CD4-positive, alpha-beta T cell treated with Interleukin-17A for 1 hour (primary cell): ENCODE measurements at places on chromosomes 5 and 9.

GRCh38 chr5:59988396-59988795 is 94.9 kb upstream of the PDE4D start:
- DNase-seq, result no peak

- no peak for DNase-seq
Measured at GRCh38 chr5:72767289-72768010, 49.0 kb upstream of the TNPO1 start.

DNA sequence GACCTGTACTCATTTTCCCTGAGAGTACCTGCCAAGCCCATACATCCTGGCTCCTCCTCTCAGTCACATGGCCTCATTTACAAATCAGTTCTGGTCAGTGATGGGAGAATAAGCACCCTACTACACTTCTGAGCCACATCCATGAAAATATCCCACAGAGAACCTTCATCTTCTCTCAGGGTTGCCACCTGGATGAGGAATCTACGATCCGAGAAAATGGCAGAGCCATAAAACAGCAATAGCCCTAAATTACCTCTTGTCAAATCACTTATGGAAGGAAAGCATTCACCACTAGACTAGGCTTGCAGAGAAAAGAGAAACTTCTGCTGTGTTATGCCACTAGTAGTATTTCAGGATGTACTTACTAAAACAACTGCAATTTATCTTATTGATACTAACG is 324.8 kb downstream of the BNC2 start:
- no peak for DNase-seq

GRCh38 chr5:139108063-139108824 is 89.9 kb downstream of the SIL1 start:
- DNase-seq, result no peak

GRCh38 chr9:133535306-133535877 is 888 bp downstream of the ADAMTSL2 start:
- no peak for DNase-seq

DNA sequence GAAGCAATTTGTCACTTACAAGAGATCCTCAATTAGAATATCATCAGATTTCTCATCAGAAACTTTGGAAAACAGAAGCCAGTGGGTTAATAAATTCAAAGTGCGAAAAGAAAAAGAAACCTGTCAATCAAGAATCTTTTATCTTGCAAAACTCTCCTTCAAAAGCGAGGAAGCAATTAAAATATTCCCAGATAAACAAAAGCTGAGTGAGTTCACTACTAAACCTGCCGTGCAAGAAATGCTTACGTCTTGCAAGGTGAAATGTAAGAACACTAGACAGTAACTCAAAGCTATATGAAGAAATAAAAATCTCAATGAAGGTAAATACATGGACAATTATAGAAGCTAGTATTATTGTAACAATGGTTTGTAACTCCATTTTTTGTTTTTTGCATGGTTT is 62.8 kb upstream of the IL33 start:
- DNase-seq, result no peak

DNA sequence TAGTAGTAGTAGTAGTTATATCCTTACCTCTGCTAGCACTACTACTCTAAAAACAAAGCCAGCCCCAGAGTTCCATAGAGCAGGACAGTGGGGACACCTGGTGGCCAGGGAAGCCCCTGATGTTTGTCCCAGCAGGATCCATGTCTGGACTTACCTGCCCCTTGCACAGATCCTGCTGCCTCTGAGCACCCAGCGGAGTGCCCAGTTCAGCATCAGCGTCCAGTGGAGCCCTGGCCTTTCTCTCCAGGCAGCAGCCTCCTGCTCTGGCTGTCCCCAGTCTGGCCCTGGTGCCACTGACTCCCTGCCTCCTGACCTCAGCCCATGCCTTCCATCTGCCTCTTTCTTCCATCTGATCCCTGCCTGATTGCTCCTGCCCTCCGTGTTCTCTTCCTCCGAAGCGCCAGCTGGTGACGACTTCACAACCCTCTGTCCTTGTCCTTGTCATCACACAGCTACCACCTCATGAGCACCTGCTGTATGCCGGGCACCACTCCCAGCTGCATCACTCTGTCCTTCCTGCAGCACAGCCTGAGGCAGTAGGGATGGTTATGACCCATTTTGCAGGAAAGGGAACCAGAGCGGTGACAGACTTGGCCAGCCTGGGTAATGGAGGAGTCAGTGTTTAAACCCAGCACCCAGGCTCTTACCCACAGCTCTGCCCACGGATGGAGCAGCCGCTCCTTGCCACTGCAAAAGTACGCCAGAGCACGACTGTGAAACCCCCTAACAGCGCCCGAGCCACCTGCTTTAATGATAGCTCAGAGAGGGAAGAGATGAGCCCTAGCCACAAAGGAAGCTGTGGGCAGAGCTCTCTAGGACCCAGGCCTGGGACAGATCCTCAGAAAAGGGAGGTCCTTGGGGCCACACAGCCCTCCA is 11.5 kb downstream of the SARDH start:
- peak; percentile 66 for DNase-seq

DNA sequence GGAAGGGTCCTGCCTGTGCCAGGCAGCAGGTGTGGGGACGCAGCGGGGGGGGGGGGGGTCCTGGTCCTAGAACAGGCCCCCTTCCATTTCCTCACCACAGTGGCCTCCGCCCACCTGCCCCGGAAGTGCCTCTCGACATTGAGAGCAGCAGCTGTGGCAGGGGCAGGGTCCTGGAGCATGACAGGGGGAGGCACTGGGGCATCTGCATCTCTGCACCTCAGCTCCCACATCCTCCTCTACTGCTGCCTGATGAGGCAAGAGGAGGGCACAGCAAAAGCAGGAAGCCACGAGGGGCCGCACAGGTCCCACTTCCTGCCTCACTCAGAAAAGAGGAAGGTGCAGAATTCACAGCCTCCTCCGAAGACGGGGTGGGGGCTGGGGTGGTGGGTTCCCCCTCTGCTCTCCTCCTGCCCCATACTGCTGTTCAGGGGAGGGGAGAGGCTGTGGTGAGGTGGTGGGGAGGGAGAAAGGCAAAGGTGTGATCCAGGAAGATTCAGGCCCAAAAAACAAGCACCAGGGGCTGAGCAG is 14.8 kb downstream of the AKNA start:
- DNase-seq, result peak; percentile 91

DNA sequence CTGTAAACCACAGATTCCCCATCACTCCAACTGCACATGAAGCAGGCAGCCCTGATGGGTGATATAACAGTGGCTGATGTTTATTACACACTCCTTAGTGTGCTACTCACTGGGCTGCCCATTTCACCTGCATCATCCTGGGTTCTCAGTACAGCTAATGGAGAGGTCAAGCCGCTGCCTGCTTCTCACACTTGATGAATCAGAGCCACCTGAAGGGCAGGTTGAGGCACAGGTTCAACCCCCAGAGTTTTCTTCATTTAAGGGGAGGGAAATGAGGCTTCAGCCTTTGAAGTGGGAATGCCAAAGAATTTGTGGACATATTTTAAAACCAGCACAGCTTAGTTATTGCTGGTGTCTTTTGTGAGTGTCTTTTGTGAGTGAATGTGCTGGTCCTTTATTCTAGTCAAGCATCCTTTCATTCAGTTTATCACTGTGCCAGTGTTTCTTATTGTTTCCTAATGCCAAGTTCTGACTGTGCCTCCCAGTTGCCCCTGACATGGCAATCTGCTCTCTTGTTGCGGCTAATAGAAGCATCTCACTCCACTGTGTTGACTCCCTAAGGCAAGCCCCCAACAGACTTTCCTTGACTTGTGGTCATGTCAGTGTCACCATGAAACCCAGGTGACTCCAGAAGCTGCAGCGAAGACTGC is 109.2 kb downstream of the FBXL7 start:
- no peak for DNase-seq

GRCh38 chr5:64874753-64875152 is 106.0 kb downstream of the CWC27 start:
- no peak for DNase-seq

- no peak for DNase-seq
Measured at GRCh38 chr5:115932991-115933390, 29.3 kb upstream of the LVRN start.

- no peak for DNase-seq
Measured at GRCh38 chr5:89917112-89917511, 492.4 kb downstream of the CETN3 start.

- no peak for DNase-seq
Measured at GRCh38 chr5:16854351-16854750, 81.7 kb downstream of the MYO10 start.

GRCh38 chr9:4114569-4115505 is 185.0 kb downstream of the GLIS3 start:
- no peak for DNase-seq

DNA sequence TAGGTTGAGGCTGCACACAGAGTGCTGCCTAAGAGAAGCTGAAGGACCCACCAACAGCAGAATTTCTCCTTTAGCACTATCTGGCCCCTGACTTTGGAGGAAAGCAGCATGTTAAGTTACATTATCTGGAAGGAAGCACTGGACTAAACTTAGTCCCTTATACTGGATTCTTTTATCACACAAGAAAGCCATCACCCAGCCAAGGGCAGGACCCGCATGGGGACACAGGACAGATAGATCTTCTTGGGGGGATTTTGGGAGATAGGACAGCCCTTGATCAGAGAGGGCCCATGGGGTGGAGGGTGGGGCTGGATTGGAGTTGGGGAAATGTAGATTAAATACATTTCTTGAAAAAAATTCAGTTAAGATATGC is 14.4 kb downstream of the ANKRD33B start:
- no peak for DNase-seq

GRCh38 chr9:80143899-80144298 is 572.1 kb downstream of the TLE4 start:
- DNase-seq, result no peak

- DNase-seq, result no peak
Measured at GRCh38 chr5:310516-310915, 11.0 kb upstream of the AHRR start.

DNA sequence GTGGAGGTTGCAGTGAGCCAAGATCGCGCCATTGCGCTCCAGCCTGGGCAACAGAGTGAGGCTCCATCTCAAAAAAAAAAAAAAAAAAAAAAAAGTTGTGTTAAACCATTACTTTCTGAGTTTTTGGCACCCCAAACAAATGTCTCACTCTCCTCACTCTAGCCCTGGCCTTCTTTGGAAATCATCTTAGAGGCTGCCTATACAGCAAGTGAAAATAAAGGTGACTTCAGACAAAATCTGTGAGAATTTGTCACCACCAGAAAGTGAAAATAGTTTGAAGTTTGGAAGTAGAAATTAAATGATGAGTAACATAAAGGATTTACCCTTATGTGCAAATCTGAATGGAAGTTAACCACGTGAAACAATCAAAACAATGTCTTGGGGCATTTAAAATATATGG is 7.2 kb upstream of the ZNF131 start:
- no peak for DNase-seq

- no peak for DNase-seq
Measured at GRCh38 chr5:119694284-119694683, 64.9 kb downstream of the FAM170A start.

GRCh38 chr9:127092041-127092608 is 30.3 kb downstream of the ANGPTL2 start:
- no peak for DNase-seq

DNA sequence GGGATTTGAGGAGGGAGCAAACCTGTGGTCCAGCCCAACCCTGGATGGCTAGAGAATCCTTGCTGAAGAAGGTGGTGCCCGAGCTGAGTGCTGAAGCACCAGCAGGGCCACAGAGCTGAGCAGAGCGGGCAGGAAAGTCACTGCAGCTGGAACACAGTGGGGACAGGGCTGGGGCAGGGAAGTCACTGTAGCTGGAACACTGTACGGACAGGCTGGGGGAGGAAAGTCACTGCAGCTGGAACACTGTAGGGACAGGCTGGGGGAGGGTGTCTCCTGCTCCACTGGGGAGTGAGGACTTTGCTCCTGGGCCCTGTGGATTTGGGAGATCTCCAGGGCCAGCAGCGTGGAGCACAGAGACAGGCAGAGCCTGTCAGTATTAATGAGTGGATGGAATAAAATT is 9.0 kb upstream of the SUSD3 start:
- DNase-seq, result no peak

- no peak for DNase-seq
Measured at GRCh38 chr5:110702300-110702699, 24.2 kb downstream of the TMEM232 start.

- no peak for DNase-seq
Measured at GRCh38 chr9:73451003-73451402, 299.3 kb downstream of the ANXA1 start.

GRCh38 chr9:126609711-126610388 is 3.9 kb upstream of the LMX1B start:
- DNase-seq, result no peak

GRCh38 chr9:114224247-114224610 is 68.9 kb downstream of the COL27A1 start:
- no peak for DNase-seq

- no peak for DNase-seq
Measured at GRCh38 chr5:93071710-93072109, 509.3 kb downstream of the NR2F1-AS1 start.

- DNase-seq, result no peak
Measured at GRCh38 chr9:114259798-114260523, 62.9 kb upstream of the ORM1 start.

DNA sequence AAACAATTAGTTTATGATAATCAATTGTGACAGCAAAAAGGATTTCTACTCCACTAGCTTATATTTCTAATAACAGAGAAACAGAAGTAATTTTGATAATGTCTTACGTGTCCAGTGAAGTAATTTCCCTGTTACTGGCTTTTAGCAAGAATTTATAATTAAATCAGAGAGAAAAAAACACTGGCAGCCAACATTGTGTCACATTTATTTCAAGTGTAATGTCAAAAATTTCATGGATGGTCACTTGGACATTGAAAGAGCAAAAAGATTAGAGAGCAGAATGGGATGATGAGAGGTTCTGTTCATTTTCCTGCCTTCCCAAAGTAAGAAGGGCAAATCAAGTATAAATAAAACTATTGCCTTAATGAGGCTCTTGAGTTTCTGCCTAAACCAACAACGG is 239.3 kb upstream of the SEMA6A start:
- no peak for DNase-seq

GRCh38 chr5:147507480-147508126 is 2.3 kb downstream of the DPYSL3 start:
- DNase-seq, result no peak

GRCh38 chr5:7668161-7668560 is 182.8 kb downstream of the CFAP90 start:
- DNase-seq, result no peak

GRCh38 chr9:7342229-7342628 is 457.3 kb downstream of the DMAC1 start:
- no peak for DNase-seq

DNA sequence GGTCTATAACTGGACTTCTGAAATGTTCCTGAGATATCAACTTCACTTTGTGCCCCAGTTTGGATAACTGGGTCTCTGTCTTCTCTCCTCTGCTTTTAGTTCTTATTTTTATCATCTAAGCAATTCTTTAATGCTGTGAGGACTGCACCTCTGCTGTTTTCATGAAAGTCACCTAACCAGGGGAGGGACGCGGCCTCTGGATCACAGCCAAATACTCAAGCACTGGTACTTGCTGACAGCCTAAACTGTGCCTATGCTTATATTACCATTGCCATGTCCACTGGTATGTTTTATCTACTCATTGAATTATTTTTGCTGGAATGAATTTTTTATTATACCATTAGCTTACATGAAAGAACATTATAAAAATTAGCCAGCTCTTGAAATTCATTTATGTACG is 674.0 kb downstream of the DMRTA1 start:
- DNase-seq, result no peak

GRCh38 chr5:39058178-39058921 is 15.8 kb downstream of the RICTOR start:
- DNase-seq, result no peak
